ENCODE measurements at places on chromosomes 2 and 18.
A peak's percentile ranks its signal among the peaks of the same experiment; 100 is the strongest.

DNA sequence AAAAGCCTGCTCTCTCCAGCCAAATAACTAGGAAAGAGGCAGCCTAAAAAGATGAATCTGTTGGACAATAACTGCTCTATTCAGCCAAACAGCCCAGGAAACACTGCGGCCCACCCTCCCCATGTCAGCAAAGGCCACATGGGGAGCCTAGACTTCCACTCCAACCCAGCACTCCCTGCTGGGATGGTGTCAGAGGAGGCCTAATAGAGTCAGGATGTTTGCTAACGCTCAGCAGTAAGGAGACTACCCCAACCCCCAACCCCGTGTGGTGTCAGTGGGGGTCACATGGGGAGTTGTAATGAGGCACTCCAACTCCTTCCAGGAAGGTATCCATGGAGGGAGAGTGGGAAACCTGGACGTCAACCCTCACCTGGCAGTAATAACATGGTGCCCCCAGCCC, 41.6 kb downstream of the ZBTB7C start:
- no peak for DNase-seq

DNA sequence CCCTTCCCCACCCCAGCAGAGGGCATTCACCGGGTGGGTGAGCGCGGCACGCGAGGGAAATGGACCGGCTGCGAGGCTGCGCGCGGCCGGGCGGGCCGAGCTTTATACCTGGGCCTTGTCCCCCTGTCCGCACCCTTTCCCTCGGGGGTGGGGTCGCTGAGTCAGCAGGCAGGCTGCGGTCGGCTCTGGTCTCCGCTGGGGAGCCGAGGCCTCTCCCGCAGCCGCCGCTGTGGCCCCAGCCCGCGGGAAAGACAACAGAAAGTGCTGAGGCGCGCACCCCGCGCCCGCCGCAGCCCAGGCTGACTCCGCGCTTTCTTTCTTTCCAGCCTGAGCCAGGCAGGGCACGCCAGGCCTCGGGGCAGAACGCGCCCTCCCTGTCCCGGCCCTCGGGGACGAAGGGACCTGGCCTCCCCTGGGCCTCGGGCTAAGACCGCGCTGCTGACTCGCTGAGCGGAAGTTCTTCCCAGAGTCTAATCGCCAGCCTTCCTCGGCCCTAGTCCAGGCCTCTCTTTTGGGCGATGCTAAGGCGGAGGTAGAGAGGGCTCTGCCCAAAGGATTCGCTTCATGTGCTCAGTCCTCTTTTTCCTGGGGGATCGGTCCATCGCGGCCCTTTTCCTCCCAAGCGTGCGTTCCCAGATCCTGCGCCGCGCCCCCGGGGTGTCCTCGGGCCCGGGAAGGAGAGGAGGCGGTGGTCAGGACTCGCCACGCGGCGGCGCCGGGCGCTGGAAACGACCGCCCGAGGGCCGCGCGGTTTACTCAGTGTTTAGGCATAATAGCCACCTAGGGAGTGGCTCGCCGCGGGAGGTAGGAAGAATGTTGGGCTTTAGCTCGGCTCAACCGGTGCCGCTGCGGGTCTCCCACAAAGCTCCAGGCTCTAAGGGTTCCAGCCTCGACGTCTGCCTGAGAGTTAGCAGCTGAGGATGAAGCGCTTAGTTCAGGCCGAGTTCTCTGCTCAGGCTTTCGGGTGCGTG, at the start of gene CRYBA2:
CRYBA2 (minus strand) TSS at position 78 of the 971 bp plus-strand sequence. CDS start 246 bp downstream, outside the sequence.
- DNase-seq: peak; percentile 27

DNA sequence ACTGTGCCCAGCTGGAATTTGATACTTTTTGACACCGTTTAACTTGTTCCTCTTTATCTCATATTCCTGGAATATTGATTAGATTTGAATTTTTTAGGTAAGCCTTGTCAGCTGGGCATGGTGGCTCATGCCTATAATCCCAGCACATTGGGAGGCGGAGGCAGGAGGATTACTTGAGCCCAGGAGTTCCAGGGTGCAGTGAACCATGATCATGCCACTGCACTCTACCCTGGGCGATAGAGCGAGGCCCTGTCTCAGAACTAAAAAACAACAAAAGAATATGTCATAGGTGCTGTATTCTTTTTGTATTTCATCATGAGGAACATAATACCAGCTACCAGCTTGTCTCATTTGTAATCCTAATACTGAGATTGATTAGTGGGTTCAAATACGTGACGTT, 90.3 kb downstream of the ZNF532 start:
- DNase-seq: no peak

- DNase-seq: no peak
These were observed 108.3 kb downstream of the SPP2 start for GRCh38 chr2:234158812-234159211.

GRCh38 chr2:175037941-175038340, 32.8 kb upstream of the CHN1 start:
- no peak for DNase-seq
